Frontal cortex (tissue), 4 donors: ENCODE measurements at places on chromosomes 2 and 18.

DNA sequence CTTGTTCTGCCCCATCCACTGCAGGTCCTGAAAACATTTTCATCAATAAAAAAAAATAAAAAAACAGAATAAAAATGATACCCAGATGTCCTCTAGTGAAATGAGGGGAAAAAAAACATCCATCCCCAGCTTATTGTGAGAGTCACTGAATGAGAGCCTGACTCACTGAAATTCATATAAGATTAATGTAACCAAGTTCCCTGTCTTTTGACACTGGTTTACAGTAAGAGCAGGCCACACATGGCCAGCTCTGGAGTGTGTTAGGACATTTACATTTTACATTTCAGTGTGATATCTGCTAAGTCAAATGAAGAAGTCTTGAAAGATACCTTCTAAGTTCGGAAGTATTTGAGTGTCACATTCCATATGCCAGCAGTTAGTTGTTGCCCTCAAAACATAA, 21.1 kb upstream of the IL18R1 start:
- DNase-seq: no peak

- no peak for DNase-seq
Measured at GRCh38 chr2:191693778-191694177, 15.8 kb downstream of the NABP1 start.

DNA sequence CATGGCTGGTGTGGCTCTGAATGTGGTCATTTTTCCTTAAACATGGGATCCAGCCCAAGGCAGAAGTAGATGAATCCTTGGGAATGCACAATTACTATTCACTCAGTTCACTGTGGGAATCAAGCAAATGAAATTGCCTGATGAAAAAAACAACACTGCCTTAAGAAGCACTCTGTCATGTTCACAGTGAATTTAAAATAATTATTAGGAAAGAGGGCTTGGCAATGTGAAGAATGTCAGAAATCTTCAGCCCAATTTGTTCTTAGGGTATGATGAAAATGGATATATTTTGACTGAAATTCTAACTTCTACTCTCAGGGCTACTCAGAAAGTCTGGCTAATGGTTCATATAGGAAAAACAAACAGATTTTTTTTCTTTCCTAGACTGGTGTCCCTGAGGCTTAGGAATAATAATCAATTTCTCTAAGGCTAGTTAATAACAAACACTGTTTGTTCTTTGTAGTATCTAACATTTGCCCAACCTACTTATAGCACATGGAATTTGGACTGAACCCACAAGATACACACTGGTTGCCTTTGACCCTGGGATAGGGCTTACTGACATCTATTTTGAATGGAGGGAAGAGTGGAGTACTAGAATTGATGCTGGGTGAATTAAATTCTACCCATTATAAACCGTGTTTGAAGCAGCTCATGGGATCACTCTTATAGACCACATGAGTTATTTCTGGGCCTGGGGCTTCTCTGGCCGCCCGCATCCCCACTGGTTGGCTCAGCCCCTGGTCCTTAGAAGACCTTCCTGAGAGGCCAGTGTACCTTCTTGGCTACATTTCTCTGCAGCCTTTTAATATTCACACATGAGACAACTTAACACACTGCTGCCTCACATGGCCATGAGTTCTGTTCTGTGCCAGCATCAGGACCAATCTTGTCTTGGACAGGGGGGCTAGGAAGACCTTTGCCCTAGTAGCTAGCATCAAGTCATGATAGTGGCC, 8.3 kb upstream of the MRPL33 start:
- no peak for DNase-seq

DNA sequence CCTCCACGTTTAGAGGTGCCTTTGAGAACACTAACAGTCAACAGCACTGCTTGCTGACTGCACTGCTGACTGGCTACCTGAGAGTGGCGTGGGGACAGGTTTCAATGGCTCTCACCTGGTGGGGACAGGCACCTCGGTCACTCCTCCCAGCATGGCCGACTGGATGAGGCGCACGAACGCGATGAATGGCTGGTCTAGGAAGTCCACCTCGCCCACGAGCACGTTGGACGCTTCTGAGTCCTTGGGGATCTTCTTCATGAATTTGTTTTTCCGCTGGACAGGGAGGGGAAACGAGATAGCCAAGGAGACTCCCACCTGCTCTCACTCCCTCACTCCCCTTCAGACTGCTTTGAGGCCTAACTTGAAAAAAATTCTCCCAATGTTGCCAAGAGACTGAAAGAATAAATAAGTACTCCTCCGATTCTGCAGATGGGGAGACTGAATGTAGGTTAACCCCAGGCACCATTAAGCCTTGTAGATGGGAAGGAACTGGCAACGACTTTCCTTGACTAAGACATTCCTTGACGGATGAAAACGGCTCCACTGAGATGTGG, 57.3 kb downstream of the MTHFD2 start:
- no peak for DNase-seq

GRCh38 chr2:63661076-63661475, 72.3 kb downstream of the MDH1 start:
- no peak for DNase-seq

DNA sequence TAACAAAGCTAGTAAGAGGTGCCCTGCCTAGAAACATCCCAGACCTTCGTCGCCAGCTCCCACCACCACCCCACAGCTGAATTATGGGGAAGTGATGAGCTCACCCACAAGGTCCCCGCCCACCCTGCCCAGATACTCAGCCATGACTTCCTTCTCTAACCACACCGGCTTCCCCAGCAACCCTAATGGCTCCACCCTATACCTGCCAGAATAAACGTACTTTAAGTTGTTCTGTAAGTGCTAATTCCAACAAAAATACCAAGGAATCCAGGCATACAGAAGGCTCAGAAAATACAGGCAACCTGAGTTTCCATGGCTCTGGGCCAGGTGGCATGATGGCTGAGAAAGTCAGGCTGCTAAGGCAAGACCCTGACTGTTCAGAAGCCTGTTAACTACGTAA, 39.1 kb downstream of the TMEM163 start:
- DNase-seq: no peak

GRCh38 chr2:157849591-157849990, 26.5 kb downstream of the ACVR1 start:
- no peak for DNase-seq

- DNase-seq: no peak
Measured at GRCh38 chr2:132816234-132816633, 146.2 kb upstream of the LYPD1 start.

GRCh38 chr2:133457861-133458260, 110.4 kb downstream of the NCKAP5 start:
- no peak for DNase-seq

- no peak for DNase-seq
Measured at GRCh38 chr2:177391822-177392372, 676 bp upstream of the AGPS start.

DNA sequence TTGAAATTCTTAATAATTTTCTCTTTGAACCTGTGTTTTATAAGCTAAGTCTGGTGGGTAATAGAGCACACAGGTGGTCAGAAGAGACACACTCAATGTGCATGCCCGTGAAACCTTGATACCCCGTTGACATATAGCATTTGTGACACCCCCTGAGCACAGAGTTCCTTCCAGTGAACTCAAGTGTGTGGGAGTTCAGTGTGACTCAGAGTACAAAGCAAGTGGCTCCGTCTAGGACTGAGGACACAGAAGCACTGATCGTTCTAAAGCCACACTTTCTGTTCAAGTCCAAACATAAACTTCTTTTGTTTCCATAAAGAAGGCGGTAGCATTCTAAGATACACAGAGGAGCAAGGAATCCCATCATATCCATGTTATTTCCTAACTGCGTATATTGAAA, 523.6 kb downstream of the PID1 start:
- DNase-seq: no peak

DNA sequence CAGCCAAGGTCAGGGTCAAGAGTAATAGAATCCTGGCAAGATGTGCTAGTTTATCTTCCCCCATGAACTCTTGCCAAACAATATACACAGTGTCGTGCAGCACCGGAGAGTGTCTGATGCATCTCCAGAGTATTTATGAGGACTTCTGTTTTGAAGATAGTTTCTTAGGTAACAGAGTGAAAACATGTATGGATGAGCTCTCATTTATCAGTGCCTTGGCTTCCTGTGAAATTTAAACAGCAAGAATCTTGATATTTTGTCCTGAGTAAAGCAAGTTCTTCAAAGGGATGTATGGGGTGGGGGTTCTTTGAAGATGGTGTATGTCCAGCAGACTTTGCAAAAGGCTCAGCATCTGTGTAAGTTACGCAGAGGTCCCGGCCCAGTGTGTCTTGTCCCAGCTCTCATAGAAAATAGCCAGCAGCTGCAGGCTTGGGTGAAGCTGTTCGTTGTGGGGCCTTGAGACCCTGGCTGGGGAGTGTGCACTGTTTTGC, 361.0 kb upstream of the NT5C1B start:
- DNase-seq: no peak

GRCh38 chr2:186205254-186205911, 280.7 kb upstream of the ZC3H15 start:
- DNase-seq: no peak

- no peak for DNase-seq
Measured at GRCh38 chr2:95270541-95271081, 3.6 kb upstream of the PROM2 start.

- no peak for DNase-seq
Measured at GRCh38 chr2:214713080-214713830, 96.2 kb downstream of the BARD1 start.

DNA sequence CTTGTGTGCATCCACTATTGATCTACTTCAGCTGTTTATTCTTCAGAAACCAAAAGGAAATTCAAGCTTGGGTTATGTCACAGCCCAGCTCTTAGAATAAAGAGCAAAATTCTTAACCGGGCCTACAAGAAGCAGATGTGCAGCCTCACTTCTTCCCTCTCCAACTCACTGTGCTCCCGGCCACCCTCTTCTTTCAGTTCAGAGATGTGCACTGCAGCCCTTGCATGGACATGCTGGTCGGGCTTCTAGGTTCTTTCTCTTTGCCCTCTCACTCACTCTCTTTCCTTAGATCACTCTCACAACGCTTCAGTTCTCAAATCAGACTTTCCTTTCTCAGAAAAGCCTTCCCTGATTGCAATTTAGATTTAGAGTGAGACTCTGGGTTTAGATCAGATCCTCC, 104.1 kb downstream of the CHN1 start:
- DNase-seq: no peak

GRCh38 chr2:58227171-58227917, 13.8 kb downstream of the FANCL start:
- no peak for DNase-seq

- DNase-seq: no peak
Measured at GRCh38 chr18:3688690-3689089, 238.7 kb downstream of the TGIF1 start.

DNA sequence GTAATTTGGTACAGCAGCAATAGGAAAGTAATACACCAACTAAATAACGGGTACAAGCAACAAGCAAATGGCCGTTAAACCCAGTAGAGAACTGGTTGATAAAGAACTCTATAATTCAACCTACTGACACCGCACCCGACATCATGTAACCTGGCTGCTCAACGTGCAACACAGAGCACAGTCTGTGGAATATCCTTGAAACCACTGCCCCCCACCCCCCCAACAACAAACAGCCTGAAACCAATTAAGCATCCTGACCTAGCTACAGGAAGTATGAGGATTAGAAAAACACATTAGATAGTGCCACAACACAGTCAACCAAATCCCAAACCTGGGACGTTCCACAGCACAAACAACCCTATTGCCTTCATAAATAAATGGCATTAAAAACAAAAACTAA, 23.5 kb downstream of the HDLBP start:
- DNase-seq: no peak

GRCh38 chr2:138276339-138276738, 225.2 kb upstream of the SPOPL start:
- DNase-seq: no peak

- DNase-seq: peak; percentile 51
Measured at GRCh38 chr2:101419096-101419663, 31.9 kb upstream of the CREG2 start.

DNA sequence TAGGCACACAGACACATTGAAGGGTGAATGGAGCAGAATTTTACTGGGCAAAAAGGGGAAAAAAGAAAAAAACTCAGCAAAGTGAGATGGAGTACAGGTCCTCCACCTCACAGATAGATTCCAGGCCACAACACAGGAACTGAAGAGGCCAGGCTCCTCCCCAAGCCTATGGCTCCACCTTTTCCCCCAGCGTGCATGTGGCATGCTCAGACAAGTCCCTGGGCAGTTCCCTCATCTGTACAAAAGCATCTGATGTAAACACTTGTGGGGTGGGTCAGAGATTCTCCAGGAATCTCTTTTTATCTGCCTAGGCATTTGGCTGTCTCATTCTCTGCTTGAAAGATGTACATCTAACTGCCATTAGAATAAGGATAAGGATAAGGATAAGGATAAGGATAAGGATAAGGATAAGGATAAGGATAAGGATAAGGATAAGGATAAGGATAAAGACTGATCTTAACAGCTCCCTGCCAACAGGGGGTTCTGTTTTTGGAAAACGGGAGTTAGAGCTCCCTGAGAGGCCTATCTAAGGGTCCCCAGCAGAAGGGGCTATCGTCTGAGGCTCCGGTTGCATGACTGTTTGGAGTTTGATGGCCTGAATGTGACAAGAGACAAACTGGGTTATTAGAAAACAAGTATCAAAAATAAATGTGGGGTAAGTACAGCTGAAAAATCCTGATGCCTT, 17.2 kb upstream of the ASXL3 start:
- no peak for DNase-seq
